ENCODE measurements at places on chromosomes 3 and 15.

- DNase-seq: peak; percentile 63
Measured at GRCh38 chr3:141360888-141361598, 7.3 kb upstream of the ZBTB38 start.

GRCh38 chr3:106255870-106256248, 387.0 kb upstream of the CBLB start:
- DNase-seq: peak; percentile 17

DNA sequence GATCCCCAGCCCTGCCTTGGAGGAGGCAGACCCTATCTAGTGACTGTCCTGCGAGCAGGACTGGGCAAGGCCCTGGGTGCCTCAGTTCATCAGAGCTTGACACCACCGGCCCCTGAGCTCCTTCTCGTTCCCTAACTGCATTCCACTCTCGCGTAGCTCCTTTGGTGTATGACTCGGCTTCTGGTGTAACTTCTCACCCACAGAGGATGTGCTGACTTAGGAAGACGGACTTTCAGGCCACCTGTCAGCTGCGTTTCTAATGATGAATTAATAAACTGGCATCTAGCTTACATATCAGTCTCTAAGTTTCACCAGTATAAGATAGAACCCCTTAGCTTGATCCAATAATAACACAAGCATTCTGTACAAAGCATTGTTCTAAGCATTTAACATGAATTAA, 17.5 kb downstream of the ABCF3 start:
- no peak for DNase-seq

GRCh38 chr15:92724144-92724543, 68.6 kb upstream of the FAM174B start:
- DNase-seq: no peak

DNA sequence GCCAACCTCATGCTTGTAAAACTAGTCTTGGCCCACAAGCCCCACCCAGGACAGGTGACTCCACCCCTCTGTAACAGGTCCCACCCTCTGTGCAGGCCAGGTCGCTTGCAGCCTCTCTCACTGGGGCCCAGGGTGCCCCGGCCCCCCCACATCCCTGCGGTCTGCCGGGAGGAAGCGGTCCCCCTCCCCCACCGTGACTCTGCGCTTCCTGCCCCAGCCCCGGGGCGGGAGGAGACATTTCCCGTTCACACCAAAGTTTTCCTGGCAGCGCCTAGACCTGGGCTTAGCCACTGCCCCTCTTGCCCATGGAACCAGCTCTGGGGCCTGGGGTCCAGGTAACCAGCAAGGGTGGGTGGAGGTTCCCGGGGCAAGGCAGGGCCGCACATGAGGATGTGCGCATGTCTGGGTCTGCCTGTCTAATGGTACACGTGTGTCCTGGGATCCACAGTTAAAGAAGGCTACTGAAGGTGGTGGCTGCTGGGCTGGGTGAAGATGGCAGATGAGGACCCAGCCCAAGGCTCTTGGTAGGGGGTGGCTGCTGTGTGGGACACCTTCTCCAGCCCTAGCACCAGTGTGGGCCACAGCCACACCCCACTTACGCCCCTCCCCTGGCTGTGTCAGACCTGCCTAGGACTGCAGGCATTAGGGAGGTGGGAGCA, 8.4 kb downstream of the NBEAL2 start:
- peak; percentile 82 for DNase-seq

GRCh38 chr15:28974142-28974541, 88.4 kb downstream of the APBA2 start:
- DNase-seq: no peak

DNA sequence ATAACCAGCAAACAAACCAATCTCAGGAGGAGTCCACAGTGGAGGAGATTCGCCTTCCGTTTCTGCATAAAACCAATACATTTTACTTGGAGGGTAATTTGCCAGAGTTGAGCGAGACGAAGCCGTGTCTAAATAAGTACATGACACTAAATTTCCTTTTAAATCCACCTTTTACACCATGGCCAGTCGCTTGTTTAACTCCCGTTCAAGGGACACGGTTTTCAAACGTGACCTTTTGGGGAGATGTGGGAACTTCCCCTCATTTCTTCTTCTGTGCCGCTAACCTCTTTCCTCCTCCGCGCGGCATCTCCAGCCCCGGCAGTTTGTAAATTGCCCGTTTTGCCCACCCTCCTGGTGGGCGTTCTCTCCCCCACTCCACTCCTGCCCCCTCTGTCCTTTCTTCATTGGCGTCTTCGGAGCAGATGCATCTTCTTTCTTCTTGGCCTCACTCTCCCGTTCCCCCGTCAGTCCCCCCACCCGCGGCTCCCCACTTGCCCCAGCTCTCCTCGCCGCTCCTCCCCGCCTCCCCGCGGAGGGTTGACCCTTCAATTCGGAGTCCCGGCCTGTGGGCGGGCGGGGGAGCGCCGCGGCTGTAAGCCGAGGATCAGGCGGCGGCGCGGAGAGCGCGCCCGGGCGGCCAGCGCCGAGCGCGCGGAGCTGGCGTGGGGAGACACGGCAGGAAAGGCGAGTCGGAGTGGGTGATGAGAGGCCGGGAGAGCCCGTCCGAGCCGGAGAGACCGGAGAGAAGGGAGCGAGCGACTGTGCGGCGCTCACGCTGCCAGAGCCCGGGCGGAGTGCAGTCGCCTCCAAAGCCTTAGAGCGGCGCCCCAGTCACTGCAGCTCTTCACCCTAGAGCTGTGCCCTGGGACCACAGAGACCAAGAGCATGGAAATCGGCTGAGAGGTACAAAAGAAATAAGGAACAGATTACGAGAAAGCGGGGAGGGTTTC, at the start of gene NLGN1:
Gene NLGN1, plus strand, starts transcription at position 584 of the 950 bp plus-strand sequence.
- no peak for DNase-seq

DNA sequence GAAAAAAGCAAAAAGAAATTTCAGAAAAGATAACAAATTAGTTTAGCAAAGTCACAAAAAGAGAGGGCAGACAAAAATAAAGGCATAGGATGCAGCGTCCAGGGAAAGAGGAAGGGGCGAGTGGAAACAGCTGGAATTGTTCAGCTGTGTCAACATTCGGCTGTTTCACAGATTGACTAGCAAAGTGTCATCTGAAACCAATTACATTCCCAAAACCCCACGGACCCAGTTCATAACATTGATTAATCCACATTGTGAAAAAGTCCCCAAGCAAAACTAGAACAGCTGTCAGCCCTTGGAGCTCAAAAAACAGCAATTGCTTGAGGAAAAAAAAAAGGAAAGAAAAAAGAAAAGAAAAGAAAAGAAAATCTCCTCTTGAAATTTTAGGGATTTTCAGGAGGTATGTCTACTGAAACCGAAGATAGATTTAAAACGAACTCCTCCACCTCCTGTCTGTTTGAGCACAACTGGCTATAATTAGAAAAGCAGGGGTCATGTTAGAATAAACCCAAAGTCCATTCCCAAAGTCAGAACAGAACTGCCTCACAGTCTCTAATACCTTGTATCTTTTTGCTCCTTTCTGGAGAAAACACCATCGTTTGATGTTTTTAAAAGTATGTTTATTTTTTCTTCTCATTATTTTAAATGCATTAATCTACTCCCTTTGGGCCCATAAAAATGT, 159.6 kb downstream of the RORA start:
- DNase-seq: no peak

DNA sequence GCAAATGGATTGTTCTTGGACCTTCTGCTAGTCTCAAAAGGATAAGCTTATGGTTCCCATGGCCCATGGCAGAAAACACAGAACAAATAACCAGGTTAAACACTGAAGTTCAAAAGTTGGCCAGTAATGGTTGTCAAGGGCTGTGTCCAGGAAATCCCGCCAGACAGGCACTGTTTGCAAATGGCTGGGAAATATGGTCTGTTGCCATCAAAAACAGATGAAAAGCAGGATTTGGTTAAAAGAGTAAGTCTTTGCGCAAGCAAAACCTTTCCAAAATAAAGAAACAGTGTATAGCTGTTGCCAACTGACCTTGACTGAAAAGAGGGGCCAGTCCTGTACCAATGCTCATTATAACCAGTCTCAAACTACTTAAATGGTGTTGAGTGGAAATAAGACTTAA, 58.6 kb downstream of the WWTR1 start:
- no peak for DNase-seq

GRCh38 chr3:143658861-143659260, 189.4 kb downstream of the SLC9A9 start:
- DNase-seq: no peak

DNA sequence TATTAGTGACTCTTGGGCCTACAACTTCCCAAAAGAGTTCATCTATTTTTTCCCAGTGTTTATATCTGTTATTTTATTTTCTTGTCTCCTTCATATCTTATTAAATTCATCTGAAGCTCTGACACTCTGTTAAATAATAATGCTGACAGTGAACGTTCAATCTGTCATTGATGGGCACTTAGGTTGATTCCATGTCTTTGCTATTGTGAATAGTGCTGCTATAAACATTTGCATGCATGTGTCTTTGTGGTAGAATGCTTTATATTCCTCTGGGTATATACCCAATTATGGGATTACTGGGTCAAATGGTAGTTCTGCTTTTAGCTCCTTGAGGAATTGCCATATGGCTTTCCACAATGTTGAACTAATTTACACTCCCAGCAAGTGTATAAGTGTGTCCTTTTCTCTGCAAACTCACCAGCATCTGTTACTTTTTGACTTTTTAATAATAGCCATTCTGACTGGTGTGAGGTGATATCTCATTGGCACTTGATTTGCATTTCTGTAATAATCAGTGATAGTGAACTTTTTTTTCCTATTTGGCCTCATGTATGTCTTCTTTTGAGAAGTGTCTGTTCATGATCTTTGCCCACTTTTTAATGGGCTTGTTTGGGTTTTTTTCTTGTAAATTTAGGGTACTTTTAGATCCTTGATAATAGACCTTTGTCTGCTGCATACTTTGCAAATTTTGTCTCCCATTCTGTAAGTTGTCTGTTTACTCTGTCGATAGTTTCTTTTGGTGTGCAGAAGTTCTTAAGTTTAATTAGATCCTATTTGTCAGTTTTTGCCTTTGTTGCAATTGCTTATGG, 122.5 kb downstream of the LEKR1 start:
- DNase-seq: no peak

DNA sequence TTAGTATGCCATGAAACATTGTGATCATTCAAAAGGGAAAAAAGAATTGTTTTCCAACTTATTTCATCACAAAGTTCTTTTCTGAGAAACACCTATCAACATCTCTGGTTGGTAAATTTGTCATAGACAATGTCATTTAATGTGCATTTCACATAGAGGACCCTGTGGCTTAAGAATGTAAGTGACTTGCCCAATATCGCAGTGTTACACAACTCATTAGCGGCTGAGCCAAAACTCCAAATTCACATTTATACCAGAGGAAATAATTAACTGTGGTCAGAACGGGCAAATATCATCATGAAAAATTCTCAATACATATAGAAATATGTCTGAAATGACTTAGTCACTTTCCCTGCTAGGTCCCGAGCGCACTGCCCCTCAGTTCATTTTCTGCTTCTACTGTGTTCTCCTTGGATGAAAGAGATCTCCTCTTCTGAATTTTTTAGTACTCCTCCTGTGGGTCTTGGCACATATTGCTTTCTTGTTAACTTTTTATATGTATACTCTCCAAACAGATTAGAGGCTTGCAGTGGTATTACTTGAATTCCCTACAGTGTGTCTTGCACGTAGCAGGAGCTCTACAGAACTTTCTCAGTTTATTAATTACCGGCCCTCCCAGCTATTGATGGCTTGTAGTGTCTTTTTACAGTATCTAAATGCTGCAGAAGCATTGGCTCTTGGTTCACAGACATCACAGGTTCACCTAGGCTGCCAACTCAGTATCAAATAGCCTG, 33.1 kb downstream of the PTX3 start:
- no peak for DNase-seq

GRCh38 chr3:71300951-71301393, 282.6 kb downstream of the FOXP1 start:
- DNase-seq: no peak

All from GM18507 (cell line).